ENCODE measurements at places on chromosomes 3 and 15.

GRCh38 chr3:99523431-99524127, 114.8 kb upstream of the COL8A1 start:
- no peak for DNase-seq

DNA sequence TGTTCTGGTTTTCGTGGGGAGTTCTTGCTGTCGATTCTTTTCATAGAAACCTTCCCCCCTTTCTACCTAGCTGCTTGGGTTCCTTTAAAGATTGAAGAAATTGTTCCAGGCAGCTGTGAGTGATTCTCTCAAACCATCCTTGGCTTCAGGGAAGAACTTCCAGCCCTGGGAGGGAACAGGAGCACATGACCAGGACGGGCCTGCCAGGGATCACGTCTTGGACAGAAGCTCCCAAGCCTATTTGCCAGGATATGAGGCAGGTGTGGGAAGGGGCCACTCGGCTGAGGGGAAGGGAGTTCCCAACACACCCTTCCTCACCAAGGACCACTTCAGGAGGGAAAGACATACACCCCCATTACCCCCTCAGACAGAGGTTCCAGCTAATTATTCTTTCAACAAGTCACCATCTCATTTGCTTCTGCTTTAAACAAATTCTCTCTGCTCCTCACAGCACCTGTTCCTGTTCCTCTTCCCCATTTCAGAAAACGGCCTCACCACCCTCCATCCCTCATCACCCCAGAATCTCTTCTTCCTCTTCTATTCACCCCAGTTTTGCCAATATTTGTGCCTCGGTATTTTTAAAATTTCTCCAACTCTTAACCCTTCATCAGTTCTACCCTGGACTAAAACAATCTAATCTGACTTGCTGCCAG, 62.5 kb downstream of the WHAMM start:
- no peak for DNase-seq

DNA sequence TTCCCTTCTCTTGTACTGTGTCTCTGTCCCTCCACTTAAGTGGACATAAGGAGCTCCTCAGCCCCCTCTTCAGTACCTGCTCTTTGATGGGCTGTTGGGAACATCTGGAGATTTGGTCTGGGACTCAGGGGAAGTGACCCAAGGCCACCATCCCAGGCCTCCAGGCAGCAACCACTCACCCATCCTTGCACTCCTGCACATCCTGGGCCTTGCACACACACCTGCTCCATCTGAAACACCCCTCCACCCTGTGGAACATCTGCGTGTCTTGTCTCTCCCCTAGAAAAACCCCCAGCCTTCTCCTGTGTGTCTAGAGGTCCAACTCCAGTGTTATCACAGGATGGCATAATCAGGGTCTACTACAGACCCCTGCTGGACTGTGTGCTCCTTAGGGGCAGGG, 74.3 kb downstream of the ABTB1 start:
- DNase-seq, result no peak

DNA sequence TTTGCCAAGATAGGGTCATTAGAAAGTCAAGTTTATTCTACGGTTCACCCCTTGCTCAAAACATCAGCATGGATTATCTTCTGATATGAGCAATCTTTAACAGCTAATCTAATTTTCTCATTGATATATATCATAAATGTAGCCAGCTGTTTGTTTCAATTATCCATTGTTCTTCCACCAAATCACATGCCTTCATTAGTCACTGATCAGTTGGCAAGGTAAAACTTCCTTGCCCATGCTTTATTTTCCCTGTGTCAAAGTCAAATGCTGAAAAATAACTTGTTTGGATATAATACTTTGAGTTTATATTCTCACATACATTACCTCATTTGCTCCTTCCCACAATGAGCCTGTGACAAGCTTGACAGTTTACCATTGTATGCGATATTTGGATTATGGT, 60.6 kb downstream of the DPH6 start:
- DNase-seq, result no peak

- no peak for DNase-seq
Measured at GRCh38 chr15:75655931-75656330, 8.2 kb downstream of the SNX33 start.

DNA sequence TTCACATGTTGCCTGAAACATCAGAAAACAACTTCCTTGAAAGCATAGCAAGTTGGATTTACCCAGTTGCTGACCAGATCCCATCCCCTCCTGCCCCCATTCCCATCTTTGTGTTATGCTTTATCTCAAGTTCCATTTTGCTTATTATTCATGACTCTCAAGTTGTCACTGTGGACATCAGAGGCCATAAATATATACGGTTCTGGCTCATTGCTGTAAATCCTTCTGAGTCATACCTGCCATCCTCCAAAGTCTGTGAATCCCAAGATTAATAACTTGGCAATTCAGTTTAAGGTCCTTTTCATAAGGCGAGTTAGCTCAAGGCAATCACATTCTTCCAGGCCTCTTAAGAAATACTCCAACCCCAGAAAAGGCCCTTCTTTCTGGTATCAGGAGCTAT, 126.2 kb upstream of the C2CD4B start:
- DNase-seq, result no peak

- no peak for DNase-seq
Measured at GRCh38 chr15:69794645-69795469, 302.9 kb downstream of the TLE3 start.

Measured in activated CD8-positive, alpha-beta memory T cell treated with anti-CD3 and anti-CD28 coated beads for 4 hours (primary cell).